ENCODE measurements at places on chromosomes 11 and 22.
A peak's percentile ranks its signal among the peaks of the same experiment; 100 is the strongest.

DNA sequence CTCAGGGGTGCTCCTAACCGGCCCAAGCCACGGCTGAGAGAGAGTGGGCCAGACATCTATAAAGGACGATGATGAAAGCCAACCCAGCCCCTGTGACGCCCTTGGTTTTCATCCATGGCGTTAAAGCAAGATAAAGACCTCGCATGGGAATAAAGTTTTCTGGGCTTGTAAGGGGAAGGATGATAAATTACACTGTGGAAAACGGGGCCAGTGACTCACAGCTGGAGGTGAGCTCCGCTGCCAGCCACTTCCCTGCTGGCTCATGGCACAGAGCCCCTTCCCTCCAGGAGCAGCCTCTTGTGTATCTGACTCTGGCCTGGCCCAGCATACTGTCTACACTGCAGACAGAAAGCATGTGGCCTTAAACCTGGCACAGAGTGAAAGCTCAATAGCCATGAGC is 503.2 kb upstream of the B3GAT1 start:
- DNase-seq: no peak

- DNase-seq: no peak
Observed at GRCh38 chr11:2383852-2384804, 7.0 kb downstream of the CD81 start.

GRCh38 chr22:32826537-32826936 is 25.0 kb downstream of the TIMP3 start:
- DNase-seq: no peak

GRCh38 chr11:101863361-101863760 is 51.4 kb upstream of the CEP126 start:
- no peak for DNase-seq

GRCh38 chr22:46918197-46918596 is 155.7 kb downstream of the TBC1D22A start:
- no peak for DNase-seq

GRCh38 chr11:124899383-124900145 is 1.9 kb upstream of the ROBO4 start:
- no peak for DNase-seq

DNA sequence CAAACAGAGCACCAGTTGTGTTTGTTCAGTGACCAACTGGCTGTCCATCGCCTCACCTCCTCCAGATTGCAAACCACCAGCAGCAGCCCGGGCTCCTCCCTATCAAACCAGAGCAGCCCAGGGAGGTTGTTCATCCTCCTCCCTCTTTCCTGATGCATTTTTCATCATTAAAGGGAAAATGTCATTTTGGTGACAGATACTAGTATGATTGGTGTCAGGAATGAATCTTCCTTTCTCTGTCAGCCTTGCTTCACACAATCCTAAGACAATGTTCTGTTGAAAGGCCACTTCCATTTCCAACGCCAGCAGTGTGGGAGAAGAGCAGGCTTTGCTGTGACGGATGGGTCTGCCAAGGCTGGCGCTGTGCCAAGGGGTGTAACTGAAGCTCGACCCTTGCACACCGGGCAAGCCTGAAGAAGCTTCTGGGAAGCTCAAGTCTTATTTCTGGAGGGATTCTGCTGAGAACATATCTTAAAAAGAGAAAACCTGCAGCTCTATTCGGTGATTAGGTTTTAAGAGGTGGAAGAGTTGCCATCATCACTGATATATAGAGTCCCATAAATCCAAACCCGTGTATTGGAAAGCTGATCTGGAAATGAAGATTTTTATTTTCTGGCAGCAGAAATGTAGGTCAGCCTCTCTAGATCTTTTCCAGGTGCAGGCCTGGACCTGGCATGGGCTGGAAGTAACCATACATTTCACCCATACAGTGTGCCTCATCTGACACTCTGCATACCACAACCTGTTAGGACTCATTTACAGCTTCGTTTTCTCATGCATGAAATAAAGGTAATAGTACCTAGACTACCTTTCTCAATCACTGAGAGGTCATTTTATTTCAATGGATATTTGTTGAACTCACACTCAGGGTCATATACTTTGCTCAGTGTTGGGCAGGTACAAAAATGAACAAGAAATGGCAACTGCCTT is 524.5 kb downstream of the NTM start:
- no peak for DNase-seq

- no peak for DNase-seq
Observed at GRCh38 chr11:123282597-123282996, 87.5 kb upstream of the CLMP start.

DNA sequence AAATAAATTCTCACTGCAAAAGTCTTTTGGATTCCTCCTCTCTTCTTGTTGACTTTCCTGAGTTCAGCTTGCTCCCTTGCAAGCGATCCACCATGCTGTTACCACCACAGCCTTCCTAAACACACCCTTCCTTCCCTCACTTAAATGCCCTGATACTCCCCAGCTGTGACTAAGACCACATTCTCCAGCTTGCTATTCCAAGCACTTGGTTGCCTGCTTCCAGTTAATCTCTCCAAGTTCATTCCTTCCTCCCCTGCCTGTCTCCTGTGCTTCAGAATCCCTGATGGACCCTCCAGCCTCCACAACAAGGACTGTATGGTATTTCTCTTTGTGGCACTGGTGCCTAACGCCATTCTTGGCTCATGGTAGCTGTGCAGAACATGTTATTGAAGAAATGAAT is 603.9 kb upstream of the CADM1 start:
- DNase-seq: no peak

DNA sequence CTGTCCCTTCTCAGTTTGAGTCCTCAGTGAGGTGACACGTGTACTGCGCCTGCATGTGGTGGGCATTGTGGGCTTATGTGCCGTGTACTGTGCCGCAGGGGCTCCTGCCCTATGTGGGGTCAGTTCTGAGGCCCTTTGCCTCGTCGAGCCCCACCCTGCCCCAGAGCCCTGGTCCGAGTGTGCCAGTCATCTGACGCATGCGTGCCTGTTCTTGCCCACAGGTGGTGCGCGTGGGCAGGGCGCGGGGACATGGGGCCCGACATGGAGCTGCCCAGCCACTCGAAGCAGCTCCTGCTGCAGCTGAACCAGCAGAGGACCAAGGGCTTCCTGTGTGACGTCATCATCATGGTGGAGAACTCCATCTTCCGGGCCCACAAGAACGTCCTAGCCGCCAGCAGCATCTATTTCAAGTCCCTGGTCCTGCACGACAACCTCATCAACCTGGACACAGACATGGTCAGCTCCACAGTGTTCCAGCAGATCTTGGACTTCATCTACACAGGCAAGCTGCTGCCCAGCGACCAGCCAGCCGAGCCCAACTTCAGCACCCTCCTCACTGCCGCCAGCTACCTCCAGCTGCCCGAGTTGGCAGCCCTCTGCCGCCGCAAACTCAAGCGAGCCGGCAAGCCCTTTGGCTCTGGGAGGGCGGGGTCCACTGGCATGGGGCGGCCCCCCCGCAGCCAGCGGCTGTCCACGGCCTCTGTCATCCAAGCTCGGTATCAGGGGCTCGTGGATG is 22.3 kb upstream of the TMEM191C start:
- no peak for DNase-seq

GRCh38 chr11:75841739-75842138 is 26.7 kb downstream of the UVRAG start:
- no peak for DNase-seq

DNA sequence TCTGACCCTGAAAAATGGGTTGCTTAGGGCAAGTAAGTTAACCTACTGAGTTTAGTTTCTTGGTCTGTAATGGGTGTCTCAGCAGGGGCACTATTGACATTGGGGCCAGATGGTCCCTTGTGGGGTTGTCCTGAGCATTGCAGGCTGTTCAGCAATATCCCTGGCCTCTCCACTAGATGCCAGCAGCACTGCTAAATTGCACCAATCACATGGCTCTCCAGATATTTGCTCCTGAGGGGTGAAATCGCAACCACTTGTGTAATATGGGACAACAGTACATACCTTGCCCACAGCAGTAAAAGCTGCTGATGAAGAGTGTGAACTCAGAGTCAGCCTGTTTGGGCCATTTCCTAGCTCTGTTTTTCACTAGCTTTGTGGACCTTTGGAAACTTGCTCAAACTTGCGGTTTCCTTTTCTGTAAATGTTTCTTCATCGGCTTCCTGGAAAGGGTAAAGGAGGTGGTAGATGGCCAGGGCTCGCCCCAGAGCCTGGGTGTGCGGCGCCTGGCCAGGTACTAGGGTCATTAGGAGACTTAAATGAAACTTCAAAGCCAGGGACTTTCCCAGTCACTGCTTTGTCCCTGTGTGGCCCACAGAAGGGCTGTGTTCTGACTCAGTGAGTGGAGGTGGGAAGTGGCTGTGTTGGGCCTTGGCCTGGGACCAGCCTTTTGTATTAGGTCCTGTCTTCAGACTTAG is 13.0 kb downstream of the NCF4 start:
- peak; percentile 51 for DNase-seq

DNA sequence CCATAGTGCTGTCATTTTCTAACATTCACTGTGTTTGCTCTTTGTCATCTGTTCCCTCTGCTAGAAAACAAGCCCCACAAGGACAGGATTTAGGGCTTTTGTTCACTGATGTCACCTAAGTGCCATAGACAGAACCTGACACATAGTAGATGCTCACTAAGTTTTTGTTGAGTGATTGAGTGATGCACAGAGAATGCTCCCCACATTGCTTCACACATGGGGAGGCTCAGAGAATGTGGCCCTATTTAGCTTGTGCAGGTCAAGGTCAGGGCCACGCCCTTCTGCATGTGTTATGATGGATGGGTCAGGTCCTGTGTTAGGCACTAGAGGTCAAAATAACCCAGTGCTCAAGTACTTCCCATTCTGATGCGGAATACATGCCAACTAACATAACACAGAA is 33.1 kb upstream of the TSKU start:
- no peak for DNase-seq

DNA sequence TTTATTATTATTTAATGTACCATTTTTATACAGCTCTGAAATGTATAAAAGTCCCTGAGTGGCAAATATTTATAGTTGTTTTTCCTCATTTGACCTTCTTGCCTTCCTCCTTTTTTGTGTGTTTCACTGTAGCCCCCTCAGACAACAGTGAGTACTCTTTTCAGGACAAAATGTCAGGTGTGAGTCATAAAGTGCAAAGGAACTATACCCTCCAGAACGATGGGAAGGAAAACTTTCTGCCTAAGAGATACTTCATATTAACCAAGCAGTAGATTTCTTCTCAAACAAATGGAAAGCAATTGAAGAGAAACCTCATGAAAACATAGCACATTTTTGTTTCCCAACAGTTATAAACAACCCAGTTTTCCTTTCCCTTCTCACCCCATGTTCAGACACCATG is 16.1 kb upstream of the MS4A7 start:
- DNase-seq: no peak

DNA sequence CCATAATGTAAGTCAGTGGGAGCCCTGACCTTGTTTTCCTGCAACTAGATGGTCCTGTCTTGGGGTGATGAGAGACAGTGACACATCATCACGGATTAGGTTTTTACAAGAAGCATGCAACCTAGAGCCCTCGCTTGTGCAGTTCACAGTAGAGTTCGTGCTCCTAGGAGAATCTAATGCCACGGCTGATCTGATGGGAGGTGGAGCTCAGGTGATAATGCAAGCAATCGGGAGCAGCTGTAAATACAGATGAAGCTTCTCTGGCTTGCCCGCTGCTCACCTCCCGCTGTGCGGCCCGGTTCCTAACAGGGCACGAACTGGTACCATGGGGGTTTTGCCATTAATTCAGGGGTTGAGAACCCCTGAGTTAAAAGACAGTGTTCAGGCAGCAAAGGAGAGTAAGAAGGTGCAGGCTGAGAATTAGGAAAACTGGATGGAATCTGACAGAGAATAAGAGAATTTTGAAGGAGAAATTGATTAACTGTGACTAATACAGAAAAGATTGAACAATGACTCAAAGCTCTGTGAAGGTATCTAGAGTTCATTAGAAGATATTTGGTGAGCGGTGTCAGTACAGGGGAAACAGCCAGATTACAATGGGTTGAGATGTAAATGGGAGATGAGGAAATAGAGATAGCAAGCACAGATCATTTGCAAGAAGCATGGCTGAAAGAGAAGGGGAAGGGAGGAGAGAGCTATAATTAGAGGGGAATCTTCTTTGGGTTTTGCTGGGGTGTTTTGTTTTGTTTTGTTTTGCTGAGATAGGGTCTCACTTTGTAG is 21.0 kb downstream of the WEE1 start:
- no peak for DNase-seq

DNA sequence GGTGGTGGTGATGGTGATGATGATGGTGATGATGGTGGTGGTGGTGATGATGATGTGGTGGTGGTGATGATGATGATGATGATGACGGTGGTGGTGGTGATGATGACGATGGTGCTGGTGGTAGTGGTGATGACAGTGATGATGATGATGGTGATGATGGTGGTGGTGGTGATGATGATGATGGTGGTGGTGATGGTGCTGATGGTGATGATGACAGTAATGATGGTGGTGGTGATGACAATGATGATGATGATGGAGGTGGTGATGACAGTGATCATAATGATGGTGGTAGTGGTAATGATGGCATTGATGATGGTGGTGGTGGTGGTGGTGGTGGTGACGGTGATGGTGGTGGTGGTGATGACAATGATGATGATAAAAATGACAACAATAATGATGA is 52.1 kb upstream of the ANO1 start:
- DNase-seq: no peak

DNA sequence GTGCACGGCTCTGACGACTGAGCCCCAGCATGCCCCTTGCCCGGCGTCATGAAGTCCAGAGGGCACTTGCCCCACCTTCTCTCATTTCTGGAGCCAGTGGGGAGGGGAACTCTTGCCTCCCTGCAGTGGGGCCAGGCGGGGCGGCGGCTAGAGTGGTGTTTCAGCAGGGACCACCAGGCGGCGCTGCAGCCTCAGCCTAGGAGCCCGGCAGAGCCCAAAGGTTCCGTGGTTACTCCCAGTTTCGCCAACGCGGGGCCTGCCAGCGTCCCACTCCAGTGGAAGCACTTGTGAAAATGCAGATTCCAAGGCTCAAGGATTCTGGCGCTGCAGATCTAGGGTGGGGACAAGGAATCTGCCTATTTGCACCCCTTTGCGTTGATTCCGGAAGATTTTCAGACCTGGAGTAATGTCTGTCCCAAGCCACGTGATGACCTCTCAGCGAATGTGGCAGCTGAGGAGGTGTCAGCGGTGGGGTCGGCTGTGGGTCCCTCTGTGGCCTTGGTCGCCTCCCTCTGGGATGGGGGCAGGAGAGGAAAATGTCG is 55.7 kb downstream of the CD82 start:
- peak; percentile 70 for DNase-seq

All from GM12891 (cell line).